ENCODE measurements at places on chromosomes 12 and 14.

DNA sequence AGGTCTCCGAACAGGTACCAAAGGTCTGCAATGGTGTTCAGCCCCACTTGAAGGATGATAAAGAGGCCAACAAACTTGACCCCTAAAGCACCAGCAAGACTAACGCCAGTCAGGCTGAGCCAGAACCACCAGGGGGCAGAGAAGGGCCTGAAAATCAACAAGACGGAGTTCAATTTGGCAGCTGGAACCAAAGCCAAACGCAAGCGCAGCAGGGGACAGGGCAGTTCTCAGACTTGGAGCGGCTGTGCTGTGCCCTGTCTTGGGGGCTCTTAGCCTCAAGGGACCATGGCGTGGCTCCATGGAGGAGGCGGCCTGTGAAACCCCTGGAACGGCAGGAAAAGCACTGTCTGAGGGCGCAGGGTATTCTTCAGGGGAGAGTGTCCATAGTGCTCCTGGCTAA is 19.6 kb downstream of the POMT2 start:
- no peak for DNase-seq

DNA sequence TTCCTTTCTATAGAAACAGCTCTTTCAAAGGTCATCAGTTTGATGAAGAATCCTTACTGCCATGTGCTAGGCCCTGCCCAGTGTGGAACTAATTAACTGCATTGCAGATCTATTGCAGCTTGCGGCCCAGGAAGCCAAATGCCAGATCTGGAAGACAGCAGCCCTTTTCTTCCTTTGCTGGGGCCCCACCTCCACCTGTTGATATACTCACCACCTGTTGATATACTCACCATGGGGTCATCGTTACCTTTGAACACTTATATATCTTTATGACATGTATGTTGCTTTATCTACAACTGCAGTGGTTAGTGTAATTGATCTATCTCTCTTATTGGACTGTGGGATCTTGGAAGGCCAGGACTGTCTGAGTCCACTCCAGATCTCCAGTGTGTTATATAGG is 292.5 kb downstream of the ATP23 start:
- no peak for DNase-seq

DNA sequence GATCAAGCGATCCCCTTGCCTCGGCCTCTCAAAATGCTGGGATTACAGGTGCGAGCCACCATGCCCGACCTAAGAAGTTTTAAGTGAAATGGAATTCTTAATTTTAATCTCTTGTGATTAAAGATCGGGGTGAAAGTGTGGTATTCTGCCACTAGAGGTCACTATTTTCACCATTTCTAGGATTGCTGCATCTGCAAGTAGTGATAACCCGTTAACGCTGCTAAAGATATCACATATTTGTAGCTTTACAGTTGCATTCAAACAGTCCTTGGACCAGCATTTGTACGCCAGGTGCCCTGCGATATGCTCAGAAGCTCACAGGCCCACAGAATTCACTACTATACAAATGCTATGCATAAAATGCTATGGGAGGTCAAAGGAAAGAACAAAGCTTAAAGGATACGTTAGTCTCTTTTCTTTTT is 19.3 kb downstream of the CCDC62 start:
- DNase-seq, result no peak

- DNase-seq, result no peak
Observed at GRCh38 chr12:26580619-26581018, 252.4 kb downstream of the ITPR2 start.

GRCh38 chr14:21631084-21631483 is 3.7 kb downstream of the OR10G2 start:
- no peak for DNase-seq

Measured in activated gamma-delta T cell (primary cell).